ENCODE measurements at places on chromosomes 4 and X. TPM values are rescaled to one million over a fixed set of nuclear protein-coding genes. Genes with fewer than 3 reads are reported as not detected.

- DNase-seq, result peak; percentile 78
Measured at GRCh38 chr4:83109480-83110222, 4.9 kb downstream of the PLAC8 start.

DNA sequence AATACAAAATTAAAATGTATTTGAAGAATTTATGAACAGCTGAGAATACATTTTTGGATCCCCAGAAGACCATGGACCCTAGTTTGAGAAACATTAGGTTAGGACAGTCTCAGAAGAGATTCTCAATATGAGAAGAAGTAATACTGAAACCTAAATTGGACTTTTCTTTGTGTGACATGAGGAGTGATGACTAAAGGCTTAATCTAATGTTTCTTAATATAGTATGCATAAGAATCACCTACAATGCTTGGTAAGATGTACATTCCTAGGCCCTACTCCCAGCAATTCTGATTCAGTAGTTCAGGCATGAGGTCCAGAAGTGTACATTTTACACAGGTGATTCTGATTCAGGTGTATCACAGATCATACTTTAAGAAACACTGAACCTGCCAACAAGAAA, 31.6 kb upstream of the HUWE1 start:
- DNase-seq, result no peak

GRCh38 chrX:15672881-15673280, 8.3 kb upstream of the CLTRN start:
- no peak for DNase-seq

DNA sequence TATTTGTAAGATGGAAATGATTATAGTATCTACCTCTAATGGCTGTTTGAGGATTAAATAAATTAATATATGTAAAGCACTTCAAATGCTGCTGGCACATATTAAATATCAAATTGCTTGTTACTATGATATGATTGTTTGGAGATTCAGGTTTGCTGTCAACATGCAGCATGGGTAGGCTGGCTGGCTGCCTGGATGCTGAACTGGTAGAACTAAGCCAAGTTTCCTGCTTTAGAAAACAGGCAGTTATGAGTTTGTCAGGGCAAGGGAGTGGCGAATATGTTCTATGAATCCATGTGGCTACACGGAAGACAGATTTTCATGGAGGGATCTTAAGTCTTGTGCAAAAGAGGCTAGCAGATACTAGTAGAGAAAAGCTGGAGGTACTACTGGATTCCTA, 239.6 kb downstream of the GBA3 start:
- DNase-seq, result no peak

NPY2R gene
- total RNA-seq, result not detected

HELT gene
- not detected for total RNA-seq
